ENCODE measurements at places on chromosomes 11 and 22.

DNA sequence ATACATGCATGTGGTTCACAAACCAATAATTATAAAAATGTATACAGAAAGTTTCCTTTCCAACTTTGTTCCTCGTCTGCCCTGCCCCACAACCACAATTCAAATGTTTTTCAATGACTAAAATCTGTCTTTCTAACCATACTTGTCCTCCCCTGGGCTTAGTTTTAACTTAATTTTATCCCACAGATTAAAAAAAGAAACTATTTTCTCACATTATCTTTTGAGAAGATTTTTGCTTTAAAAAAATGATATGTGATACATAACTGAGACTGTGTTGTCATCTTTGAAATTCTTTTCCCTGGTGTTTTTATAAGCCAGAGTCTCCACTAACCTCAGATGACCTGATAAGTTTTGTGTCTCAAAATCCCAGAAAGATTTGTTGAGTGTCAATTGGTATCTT lies 79.0 kb downstream of the FDX1 start:
- DNase-seq = no peak

GRCh38 chr11:122882857-122883645 lies 492 bp downstream of the JHY start:
- peak; percentile 37 for DNase-seq

DNA sequence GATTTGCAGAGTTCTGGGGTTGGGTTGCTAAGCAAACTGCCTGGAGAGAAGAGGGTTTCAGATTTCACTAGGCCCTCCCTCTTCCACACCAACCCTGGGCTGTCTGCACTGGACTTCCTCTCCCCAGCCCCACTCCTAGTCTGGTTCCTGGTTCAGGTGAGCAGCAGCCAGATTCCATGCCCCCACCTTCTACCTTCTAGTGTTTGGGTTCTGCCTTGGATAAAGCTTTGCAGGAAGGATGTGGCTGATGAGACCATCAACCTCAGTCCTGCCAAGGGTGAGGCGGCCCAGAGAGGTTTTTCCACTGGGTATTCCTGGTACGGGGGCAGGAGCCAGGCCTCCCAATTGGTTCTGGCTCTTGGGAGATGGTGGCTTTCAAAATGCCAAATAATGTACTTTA lies 68.3 kb downstream of the BCR start:
- no peak for DNase-seq

GRCh38 chr11:102470251-102470650 lies 17.7 kb upstream of the TMEM123 start:
- DNase-seq = peak; percentile 26

DNA sequence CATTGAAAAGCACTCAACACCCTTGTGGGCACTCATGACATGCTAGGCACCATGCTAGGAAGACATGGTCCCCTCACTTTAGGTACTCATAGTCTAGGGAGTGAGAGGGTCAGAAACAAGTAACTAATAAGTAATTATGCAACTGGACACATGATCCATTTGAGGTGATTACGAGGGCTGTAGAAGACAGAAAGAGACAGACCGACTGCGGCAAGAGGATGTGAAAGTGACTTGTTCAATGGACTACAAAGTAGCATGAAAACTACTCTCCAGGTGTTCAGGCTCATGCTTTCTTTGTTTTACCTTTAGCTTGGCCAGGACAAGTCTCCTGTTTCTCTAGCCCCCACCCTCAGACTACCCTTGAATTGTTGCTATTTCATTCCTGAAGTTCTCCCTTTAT lies 310.8 kb upstream of the SORL1-AS1 start:
- DNase-seq = no peak

DNA sequence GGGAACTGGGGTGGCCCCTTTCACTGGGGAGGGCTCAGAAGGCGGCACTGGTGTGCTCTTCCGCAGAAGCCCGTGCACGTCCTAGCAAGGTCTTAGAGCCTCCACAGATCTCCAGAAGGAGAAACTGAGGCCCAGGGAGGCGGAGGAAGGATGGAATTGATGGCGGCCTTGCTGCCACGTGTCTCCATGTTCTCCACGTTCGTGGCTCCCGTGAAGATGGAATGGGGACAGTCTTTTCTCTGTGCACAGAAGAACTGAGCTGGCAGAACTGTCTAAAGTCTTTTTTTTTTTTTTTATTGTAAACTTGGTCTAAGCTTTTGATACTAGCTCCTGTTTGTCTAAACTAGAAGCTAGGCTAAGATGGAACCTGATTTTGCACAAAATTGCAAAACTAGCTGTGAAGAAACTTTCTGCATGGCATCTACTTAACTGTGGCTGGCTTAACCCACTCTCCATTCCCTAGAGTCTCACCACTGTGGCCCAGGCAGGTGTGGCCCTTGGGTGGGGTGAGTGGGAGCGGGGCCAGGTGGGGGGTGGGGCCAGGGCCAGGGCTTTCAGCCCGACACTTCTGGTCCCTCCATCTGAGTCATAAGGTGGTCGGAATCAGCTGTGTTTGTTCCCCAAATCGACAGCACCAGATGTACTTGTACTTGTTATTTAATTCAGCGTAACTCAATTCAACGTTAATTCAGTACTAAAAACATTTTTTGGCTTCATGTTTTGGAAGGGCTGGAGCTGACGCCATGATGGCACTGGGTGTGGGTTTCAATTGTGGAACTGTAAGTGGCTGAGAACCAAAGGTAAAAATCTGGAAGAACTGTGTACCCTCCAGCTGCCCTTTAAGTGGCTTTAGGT lies 120.7 kb downstream of the MPPED1 start:
- no peak for DNase-seq

GRCh38 chr22:48664586-48664985 lies 1163.1 kb downstream of the BRD1 start:
- DNase-seq = no peak

Measured in activated gamma-delta T cell treated with Interleukin-2 at 50 U/mL for 16 hours (primary cell).